ENCODE measurements at places on chromosomes 5 and 9.

GRCh38 chr9:61669352-61669751, 479.5 kb downstream of the SPATA31A7 start:
- DNase-seq: no peak

GRCh38 chr5:58317808-58318207, 142.1 kb downstream of the PLK2 start:
- DNase-seq: no peak

GRCh38 chr9:35254237-35254636, 92.4 kb downstream of the UNC13B start:
- peak; percentile 47 for DNase-seq

GRCh38 chr9:97529363-97530076, 28.1 kb downstream of the TMOD1 start:
- no peak for DNase-seq

- DNase-seq: no peak
These were observed 559.1 kb downstream of the CETN3 start for GRCh38 chr5:89850513-89850865.

DNA sequence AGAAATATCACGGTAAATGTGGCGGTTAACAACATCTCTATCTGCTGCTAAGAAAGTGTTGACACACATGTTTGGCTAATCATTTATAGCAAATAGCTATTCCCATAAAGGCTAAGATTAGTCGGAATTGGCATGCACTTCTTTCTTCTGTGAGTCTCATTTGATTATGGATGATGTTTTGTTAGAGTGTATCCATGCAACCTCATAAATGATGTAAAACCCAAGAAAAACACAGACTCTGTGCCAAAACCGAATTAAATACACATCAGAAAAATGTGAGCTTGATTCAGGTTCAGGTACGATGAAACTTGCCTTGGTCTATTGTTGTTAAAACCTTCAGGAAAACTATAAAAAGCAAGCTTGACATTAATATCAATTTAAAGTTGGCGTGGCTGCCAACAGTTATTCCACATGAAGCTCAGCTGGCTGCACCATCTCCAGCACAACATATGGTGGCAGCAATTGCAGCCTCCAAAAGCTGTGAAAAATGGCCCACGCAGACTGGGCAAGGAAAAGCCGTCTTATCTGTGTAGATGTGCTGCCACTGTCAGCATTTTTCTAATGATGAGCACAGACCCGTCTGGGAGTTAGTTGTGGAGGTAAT, 41.1 kb upstream of the ICE1 start:
- DNase-seq: no peak

DNA sequence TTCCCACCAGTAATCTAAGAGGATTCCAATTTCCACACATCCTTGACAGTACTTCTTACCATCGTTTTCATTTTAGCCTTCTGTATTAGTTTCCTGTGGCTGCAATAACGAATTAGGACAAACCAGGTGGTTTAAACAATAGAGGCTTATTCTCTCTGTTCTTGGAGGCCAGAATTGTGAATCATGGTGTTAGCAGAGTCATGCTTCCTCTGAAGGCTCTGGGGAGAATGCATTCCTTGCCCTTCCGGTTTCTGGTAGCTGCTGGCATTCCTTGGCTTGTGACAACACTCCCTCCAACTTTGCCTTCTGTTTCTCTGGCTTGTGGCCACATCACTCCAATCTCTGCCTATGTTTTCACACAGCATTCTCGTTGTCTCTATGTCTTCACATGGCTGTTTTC, 23.5 kb downstream of the RIGI start:
- no peak for DNase-seq

DNA sequence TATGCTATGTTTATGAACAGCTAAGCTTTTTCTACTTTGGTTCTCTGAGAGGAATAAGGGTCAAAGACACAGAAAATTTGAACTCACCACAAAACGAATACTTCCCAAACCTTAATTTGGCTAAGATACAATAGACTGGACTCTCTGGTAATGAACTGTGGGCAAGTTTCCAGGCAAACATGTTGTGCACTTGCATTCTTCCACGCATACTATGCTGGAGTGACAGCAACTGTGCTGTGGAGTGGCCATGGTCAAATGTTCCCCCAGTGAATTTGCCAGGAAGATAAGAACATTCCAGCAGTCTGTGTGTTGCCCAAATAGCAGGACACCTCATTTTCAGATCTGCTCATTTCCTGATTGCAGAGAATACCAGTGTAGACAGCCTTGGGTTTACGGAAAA, 275.3 kb upstream of the IL12B start:
- DNase-seq: no peak

DNA sequence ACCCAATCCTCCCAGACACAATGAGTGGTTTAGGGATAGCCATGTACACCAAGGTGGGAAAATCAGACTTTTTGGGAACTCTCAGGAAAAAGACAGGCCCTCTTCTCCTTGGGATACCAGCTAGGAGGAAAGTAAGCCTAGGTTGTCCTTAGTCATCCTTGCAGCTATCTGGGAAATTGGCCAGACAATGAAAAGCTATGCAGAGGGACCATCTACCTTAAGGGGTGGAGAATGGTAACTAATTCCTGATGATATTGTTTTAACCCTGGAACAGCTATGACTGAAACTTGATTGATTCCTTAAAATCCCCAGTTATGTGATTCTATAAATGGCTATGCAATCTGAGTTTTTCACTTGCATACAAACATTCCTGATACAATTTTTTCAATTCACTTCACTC, 88.9 kb upstream of the BNC2 start:
- no peak for DNase-seq

GRCh38 chr9:95644377-95644776, 127.6 kb upstream of the PTCH1 start:
- no peak for DNase-seq

GRCh38 chr5:73793911-73794310, 167.9 kb downstream of the ARHGEF28 start:
- DNase-seq: no peak

DNA sequence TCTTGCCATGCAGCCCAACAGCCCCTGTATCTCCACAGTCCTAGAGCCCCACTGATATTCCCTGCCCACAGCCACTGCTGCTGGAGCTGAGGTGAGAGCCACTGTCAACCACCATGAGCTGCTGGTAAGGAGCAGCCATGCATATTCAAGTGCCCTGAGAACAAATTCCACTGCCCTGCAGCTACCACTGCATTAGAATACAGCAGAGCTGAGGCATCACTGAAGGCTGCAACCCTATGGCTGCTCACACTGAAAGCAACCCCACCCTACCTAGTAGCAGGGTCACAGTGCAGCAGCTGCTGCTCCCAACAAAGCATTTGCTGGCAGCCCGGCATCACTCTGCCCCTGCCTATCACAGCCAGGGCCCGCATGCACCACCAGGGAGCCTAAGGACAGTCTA, 68.6 kb downstream of the SKIC3 start:
- DNase-seq: no peak

GRCh38 chr5:74640954-74641734, 616 bp upstream of the ENC1 start:
- DNase-seq: peak; percentile 88

GRCh38 chr9:27487927-27488326, 36.2 kb upstream of the IFNK start:
- no peak for DNase-seq

- DNase-seq: no peak
These were observed 70.4 kb downstream of the ARHGEF37 start for GRCh38 chr5:149651686-149652085.

DNA sequence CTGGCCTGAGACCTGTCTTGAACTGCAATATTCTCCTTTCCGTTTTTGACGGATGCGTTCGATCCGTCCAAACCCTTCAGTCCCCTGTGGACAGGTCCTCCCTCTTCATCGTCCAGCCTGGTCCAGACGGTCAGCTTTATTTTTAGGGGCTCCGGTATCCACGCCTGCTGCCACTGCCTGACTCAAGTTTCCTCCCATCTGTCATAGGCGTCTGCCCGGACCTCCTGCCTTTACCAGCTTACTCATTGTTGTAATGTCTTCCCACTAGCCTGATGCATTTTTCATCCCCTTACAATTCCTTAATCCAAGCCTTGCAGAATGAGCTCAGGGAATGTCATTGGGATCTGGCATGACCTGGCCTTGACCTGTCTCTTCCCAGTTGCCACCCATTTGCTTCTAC, 145.8 kb downstream of the TENT4A start:
- no peak for DNase-seq

DNA sequence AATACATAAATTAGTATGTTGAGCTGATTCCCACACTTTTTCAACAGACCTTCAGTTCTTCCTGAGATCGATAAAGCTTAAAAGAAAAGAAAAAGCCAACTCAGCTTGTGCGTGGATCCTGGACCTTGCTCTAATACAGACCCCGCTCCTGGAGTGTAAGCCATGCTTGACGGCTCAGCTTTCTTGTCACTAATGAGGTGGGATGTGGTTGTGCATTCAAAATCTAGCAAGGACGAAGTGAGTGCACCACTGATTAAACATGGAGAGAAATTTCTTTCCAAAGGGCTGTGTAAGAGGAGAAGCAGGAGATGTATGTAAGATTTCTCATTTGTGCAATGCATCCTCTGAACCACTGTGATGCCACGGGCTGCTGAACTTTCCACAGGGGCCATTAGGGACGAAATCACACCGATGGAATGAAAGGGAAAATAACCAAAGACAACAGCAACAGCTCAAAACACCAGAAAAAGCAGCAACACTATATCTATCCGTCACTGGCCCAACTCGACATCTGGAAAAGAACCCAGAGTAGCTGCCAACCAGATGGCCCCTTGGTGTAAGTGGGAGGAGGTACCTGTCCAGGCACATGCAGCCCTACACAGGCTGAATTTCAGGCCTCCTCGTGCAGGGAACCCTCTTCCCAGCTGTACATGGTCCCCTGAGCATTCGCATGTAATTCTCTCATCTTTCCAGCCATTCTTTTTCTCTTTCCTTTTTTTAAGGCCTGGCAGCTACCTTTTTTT, 178.9 kb downstream of the SREK1 start:
- no peak for DNase-seq

DNA sequence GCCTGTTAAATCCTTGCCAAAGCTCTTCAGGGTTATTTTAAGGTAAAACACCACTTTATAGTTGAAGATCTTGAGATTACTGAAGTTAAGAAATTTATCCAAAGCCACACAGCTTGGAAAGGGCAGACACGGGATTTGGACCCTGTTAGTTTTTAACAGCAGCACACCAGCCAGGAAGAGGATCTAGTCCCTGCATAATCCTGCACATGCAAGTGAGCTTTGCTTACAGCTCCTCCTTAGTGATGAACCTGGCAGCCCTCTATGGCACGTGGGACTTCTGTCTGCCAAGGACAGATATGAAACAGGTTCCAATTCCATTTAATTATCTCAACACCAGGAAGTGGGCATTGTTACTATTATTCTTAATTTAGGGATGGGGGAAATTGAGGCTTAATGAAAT, 108.7 kb downstream of the TRIM32 start:
- no peak for DNase-seq

- DNase-seq: no peak
These were observed 72.7 kb downstream of the SEMA4D start for GRCh38 chr9:89425024-89425805.

GRCh38 chr5:155786108-155786507, 540.9 kb upstream of the SGCD start:
- no peak for DNase-seq

DNA sequence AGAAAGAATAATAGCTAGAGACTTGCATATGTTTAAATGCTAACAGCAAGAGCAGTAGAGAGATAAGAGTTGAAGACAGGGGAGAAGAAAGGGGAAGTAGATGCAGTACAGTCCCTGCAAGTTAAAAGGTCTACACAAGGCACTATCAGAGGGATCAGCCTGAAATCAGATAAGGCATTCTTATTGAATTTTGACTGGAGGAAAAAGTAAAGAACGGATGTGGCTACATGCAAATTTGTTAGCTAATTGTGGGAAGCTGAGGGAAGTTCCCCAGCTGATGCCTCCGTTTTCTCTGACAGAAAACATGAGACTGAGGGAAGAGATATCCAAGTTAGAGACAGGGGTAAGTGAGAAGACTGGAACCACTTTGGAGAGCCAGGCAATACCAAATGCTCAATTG, 12.9 kb upstream of the RHOBTB3 start:
- peak; percentile 34 for DNase-seq

DNA sequence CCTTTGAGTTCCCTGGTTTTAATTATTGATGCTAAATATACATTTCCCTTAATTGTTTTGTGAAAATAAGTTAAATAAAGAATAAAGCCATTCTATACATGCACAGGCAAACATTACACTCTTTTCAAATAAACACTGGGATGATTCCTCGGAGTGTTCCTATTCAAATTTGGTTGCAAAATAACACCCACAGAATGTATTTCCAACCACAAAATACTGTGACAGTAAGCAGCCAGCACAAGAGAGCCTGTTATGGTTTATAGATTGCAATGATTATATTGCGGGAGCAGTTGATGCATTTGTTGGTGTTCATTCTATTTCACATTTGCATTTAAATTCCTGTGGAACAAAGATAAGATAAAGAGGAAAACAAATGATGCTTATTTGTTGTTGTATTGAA, 632.6 kb upstream of the WWC1 start:
- no peak for DNase-seq

DNA sequence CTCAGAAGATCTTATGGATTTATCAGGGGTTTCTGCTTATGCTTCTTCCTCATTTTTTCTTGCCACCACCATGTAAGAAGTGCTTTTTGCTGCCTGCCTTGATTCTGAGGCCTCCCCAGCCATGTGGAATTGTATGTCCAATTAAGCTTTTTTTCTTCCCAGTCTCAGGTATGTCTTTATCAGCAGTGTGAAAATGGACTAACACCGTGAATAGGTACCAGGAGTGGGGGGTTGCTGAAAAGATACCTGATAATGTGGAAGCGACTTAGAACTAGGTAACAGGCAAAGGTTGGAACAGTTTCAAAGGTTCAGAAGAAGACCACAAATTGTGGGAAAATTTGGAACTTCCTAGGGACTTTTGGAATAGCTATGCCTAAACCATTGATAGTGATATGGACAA, 1222.5 kb upstream of the NUDT12 start:
- DNase-seq: no peak

- DNase-seq: no peak
These were observed 127.6 kb downstream of the MVB12B start for GRCh38 chr9:126454215-126454614.

DNA sequence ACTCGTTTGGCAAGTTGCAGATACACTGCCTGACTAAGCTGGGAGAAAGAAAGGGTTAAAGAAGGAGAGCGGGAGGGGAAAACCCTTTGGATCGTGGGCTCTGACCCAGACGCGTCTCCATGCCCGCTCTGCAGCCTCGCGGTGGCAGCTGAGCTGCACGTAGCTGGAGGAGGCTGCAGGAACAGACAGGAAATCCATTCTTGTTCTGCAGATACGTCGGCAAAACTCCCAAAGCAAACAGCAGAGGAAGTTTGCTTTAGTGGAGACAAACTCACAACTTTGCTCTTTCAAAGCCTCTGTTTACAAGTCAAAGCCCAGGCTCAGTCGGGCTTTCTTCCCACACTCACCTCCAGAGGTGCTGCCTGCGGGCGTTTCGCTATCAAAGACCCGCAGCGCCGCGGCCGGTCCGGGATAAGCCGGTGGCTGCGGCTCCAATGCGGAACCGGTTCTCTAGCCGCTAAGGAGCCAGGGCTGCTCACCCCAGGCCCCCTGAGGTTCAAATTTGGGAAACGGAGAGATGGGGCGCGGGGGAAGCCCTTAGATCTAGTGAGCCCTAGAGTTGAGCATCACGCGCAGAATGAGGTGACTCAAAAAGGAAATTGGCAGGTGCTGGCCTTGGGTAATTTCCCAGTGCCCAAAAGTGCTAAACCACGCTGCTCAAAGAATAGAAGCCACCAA, 60.7 kb downstream of the MAT2B start:
- DNase-seq: peak; percentile 21

- no peak for DNase-seq
These were observed 28.6 kb upstream of the TAS2R1 start for GRCh38 chr5:9658706-9659105.

All from suppressor macrophage (primary cell).